ENCODE measurements at places on chromosomes 13 and 19.
A peak's percentile ranks its signal among the peaks of the same experiment; 100 is the strongest.

- DNase-seq, result no peak
These were observed 844.9 kb upstream of the SLITRK5 start for GRCh38 chr13:86826232-86826631.

DNA sequence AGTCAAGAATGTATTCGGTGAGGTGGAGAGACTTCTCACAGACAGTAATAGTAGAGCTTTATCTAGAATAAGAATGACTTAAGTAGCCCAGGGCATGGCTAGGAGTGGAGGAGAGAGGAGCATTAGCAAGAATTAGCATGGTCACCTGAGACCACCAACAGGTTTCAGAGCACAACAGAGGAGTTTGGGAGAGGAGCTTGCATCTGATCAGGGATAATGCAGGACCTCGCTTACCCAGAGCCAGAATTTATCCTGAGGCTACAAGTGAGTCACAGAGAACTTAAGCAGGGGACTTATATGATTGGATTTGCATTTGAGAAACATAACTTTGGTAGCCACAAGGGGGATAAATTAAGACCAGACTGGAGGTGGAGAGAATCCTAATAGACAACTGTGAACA lies 102.1 kb upstream of the FNDC3A start:
- no peak for DNase-seq

GRCh38 chr13:49651570-49652354 lies 23.5 kb downstream of the ARL11 start:
- no peak for DNase-seq

DNA sequence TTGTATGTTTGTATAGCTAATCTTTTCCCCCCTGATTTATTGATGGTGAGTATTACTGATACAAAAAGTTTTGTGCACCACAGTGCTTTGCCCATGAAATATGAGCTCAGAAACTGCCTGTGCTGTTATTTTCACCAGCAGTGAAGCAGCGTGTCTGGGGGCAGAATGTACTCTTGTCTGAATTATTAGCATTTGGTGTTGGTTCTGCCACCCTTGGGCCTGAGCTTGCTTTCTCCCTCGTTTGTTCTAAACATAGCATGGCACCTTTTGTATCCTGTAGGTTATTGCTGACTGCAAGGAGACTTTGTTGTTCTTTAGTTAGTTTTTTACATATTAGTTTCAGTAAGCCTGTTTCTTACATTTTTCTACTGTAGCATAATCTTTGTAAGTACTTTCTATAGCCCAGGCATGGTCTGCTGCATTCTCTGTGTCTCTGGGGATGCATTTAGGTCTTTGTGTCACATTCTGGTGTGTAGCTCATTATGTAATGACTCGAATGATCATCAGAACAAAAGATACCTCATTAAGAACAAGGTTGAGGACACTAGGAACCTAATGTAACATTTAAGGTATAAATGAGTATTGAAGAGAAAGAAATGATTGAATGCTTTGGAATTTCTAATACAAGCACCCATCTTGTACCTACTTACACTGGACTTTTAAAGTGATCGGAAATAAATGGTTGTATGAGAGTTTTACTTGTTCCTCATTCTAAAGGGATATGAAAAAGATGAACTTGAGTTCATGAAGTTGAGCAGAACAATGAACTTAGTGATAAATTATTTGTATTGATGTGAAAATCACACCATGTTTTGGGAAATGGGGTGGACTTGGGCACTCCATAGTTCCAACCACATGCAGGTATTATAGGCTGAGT lies 50.3 kb upstream of the GPI start:
- peak; percentile 68 for DNase-seq

GRCh38 chr13:60448907-60449510 lies 52.0 kb downstream of the TDRD3 start:
- DNase-seq, result peak; percentile 22

GRCh38 chr19:5093948-5094718 lies 125.2 kb downstream of the KDM4B start:
- no peak for DNase-seq

GRCh38 chr13:113186061-113186900 lies 22.2 kb downstream of the PCID2 start:
- DNase-seq, result no peak

DNA sequence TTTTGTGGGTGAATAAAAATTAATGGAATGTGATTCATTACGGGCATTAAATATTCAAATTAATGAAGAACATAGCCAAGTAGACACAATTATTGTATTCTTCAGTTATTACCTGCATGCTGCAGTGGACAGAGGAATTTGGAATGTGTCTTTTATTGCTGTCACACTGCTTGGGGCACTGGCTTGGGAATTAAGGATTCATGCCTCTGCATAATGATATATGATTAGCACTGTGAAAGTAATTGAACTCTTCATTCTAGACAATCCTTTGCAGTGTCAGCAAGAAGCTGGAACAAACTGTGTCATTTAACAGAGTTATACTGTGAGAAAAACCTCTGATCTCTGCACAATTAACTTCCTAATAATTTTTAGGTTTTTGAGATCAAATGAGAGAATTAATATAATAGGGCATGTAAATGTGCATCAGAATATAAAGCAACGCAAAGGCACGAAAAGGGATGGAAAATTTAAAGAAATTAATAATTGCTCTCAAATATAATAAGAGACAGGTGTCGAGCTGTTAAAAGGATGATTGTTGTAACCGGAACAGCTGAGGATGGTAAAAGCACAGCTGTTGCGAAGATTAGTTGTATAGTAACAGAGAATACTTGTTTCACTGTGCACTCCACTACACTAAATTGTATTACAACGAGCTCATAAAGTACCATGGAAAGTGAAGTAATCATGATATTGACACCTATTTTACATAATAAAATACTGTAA lies 235.1 kb upstream of the MIR17HG start:
- no peak for DNase-seq

- DNase-seq, result no peak
These were observed 268.3 kb downstream of the RFC3 start for GRCh38 chr13:34086281-34086680.

DNA sequence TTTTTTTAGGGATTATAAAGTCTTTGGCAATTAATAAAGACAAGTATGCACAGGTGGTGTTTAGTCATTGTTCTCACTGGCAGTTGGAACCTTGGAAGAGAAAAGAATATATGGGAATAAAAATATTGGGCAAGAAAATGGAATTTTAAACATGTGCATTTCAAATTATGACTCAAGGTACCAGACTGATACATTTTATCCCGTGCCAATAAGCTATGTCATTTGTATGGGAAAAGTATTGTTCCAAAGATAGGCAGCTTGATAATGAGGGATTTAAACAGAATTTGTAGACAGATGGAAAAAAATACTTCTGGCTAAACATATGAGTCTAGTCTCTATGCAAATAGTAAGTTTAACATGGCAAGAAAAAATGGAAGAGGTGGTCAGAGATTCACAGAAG lies 169.5 kb upstream of the UFM1 start:
- no peak for DNase-seq

- no peak for DNase-seq
These were observed 1031.0 kb upstream of the PCDH9 start for GRCh38 chr13:68261105-68261504.

DNA sequence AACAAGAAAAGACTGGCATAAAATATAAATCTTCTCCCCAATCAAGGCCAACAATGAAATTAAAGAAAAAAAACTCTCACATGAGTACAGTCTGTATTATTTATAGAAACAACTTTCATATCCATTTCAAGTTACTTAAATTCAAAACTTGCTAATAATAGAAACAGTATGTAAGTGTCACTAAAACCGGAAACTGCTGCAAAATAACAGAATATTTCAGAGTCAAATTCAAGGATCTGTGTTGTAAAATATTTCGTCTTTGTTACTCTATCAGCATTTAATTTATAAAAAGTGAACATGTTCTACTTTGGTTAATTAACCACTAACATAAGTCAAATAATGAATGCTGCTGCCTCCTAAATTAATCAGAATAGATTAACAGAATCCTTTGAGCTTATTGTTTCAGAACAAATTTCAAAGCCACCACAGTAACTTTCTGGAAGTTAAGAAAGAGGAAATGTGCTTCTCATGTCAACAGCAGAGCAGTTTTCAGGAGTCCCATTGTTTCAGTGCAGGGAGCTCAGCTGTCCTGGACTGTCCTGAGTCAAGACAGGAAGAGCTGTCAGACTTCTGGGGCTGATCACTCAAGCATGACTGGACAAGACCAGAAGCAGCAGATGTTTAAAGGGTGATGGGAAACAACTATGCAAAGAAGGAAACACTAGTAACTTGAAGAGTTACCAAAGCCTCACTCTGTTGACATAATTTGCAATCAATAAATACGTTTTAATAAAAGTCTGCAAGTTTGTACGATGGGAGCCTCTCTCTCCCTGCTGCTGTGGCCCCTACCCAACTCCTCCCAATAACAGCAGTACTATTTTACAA lies 76.9 kb downstream of the FOXO1 start:
- peak; percentile 69 for DNase-seq

DNA sequence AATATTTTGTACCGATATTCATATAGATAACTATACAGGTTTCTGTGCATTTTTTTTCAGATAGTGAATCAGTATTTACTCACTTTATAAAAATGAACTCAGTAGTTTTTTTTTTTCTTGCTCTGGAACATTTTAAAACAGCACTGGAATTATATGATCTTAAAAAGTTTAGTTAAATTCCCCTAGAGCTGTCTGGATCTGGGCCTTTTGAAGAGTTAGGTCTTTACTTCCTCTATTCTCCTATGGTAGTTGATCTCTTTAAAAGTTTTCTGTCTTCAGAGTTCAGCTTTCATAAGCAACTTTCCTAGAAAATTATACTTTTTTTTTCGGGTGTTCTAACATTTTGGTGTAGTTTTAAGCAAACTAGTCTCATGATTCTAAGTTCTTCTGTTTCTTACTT lies 21.8 kb upstream of the RBM26 start:
- DNase-seq, result no peak

- no peak for DNase-seq
These were observed 29.8 kb downstream of the ARHGAP35 start for GRCh38 chr19:46890423-46891170.

DNA sequence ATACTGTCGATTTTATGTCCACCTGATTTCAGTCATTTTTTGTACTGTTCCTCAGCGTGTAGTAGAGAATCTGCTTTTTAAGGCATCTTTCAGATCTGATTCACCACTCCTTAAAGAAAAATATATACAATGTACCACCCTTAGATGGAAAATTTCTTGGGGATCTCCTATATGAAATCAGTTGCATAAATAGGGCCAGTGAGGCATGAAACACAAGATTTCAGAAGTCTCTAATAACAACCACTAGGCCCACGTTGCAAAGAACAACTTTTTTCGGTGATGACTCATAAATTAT lies 1.4 kb downstream of the USP12 start:
- DNase-seq, result peak; percentile 24

GRCh38 chr13:100549316-100549715 lies 39.3 kb downstream of the GGACT start:
- no peak for DNase-seq

DNA sequence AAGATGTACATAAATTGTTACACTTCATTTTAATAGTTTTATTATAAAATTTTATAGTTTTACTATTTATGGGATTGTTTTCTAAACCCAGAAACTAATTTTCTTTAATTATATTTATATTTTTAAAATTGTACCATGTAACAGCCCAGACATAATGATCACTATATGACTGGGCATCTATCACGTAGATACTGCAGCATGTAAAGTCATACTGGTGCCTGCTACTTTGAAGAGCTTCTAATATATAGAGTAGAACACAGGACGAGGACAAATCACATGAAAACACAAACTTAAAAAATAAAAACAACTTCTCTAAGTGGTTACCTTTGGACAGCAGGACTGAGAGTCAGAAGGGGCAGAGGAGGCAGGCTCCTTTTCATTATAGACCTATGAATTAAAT lies 5.3 kb downstream of the ELF1 start:
- no peak for DNase-seq

DNA sequence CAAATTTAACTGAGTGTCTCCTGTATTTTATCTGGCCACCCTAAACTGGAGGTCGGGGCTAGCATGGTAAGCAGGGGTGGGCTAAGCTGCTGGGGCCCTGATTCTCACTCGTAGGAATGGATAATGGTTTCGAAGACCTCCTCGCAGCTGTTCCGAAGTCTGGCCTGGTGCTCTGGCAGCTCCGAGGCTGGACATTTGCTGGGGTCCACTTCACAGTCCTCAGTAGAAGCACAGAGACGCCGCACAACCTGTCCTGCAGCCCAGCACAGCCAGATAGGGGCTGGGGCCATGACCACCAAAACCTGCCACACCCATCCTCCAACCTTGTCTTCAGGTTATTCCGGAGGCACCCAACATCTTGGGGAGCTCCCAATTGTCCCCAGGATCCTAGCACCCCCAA lies 6.2 kb upstream of the WIZ start:
- DNase-seq, result no peak

DNA sequence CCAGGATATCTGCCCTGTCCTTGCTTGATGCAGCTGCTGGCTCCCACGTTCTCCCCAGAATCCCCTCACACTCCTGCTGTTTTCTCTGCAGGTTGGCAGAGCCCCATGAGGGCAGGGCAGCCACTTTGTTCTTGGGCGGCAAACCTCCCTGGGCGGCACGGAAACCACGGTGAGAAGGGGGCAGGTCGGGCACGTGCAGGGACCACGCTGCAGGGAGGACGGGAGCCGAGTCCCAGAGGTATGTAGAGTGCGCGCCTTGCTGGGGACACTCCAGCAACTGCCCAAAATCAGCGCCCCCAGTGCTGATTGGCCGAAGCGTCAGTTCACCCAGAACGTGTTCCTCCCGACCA lies 30.3 kb upstream of the MIER2 start:
- DNase-seq, result no peak

DNA sequence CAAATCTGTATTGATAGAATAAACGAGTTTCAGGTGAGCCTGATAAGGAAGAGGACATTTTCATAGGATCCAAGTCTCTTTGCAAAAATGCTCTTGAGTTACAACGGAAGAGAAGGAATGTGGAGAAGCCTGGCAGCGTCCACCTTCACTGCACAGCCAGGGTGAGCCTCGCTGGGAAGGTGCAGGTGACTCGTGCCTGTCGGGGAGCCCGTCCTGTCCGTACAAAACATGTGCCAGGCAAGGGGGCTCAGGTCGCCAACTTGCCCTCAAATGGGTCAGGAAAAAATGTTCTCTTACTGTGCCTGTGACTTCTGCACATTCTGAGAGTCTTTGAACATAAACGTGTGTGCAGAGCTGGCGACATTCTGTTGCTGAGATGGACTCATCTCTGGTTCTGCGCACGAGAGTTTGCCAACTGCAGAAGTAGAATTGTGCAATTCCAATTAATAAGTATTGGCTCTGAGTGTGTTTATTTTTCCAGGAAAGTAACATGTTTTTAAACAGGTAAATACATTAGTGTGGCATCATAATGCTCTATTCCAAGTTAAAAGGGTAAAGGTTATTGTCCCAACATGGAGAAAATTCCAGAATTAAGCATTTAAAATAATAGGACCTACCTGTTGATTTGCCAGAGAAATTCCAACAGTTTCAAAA lies 28.6 kb downstream of the NAXD start:
- no peak for DNase-seq

- DNase-seq, result no peak
These were observed 3.5 kb upstream of the CIRBP start for GRCh38 chr19:1265615-1266128.

DNA sequence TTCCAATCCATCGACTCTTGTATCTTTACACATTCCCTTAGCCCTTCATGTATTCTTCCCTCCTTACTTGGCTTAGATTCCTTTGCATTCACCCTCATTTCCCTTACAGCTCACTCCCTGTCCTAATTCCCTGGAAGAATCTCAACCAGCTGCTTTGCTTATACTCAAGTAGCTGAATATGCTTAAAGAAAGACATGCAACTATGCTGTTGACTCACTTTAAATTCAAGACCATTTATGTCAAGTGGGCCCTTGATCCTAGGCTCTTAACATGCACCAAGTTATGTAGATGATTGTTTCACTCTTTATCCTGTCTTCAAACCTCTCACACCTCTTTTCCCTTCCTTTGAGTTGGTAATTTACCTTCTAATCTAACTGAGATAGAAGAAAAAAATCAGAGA lies 7.4 kb downstream of the CCDC122 start:
- no peak for DNase-seq

- no peak for DNase-seq
These were observed 222.4 kb downstream of the SPRY2 start for GRCh38 chr13:80118506-80118905.

Measured in germinal center (tissue), 1 donor.